ENCODE measurements at places on chromosomes 11 and 22.

GRCh38 chr22:23581260-23581650 lies 1.2 kb upstream of the IGLL1 start:
- no peak for DNase-seq

- no peak for DNase-seq
These were observed 43.2 kb downstream of the PPP6R3 start for GRCh38 chr11:68503792-68504191.

GRCh38 chr11:35491231-35491871 lies 34.1 kb downstream of the PAMR1 start:
- no peak for DNase-seq

DNA sequence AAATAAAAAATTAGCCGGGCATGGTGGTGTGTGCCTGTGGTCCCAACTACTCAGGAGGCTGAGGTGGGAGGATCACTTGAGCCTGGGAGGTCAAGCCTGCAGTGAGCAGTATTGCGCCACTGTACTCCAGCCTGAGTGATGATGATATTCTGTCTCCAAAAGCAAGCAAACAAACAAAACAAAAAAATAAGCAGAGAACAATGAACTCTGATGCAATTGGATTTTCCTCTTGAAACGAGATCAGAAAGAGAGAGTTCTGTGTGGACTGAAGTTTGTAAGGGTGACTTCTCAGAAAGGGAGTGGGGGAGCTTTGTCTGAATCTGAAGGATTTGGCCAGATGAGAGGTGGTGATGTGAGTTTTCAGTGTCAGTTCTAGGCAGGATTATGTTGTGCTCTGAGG lies 6.0 kb upstream of the TMEM123 start:
- no peak for DNase-seq

- no peak for DNase-seq
These were observed 267.6 kb upstream of the DDI1 start for GRCh38 chr11:103768816-103769215.

DNA sequence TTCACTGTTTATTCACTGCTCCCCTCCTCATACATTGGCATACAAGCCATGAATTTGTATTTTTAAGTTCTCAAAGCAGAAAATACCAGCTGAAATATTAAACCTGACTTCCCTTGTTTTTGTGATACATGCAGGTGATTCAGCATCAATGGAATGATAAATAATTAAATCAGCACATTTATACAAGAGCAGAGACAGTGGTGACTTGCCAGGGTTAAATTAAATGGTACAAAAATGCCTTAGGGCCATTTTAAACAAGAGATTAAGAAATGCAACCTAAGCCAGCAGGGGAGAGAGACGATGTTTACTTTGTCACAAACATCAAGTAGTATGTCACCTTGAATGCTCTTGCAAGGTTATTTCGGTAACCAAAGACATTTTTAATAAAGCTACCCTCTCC lies 95.9 kb upstream of the DDI1 start:
- DNase-seq, result no peak

DNA sequence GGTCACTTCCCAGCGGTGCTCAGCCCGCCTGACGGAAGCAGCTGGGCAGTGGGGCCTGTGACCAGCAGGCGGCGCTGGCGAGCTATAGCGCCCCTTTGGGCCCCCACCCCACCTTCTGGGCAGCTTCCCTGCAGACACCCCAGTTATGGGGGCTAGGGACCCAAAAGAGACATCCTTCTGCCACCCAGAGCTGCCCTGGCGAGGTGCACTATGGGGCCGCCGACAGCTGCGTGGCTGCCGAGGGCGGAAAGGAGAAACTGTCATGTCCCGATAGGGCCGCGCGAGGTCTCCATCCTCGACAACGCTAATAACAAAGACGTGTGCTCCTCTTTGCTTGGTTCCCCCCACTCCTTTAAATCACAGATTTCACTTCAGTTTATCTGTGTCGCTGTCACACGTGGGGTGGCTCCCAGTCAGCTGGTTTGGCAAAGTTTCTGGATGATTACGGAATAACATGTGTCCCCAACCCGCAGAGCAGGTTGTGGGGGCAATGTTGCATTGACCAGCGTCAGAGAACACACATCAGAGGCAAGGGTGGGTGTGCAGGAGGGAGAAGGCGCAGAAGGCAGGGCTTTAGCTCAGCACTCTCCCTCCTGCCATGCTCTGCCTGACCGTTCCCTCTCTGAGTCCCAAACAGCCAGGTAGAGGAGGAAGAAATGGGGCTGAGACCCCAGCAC lies 673 bp upstream of the MYO7A start:
- no peak for DNase-seq

DNA sequence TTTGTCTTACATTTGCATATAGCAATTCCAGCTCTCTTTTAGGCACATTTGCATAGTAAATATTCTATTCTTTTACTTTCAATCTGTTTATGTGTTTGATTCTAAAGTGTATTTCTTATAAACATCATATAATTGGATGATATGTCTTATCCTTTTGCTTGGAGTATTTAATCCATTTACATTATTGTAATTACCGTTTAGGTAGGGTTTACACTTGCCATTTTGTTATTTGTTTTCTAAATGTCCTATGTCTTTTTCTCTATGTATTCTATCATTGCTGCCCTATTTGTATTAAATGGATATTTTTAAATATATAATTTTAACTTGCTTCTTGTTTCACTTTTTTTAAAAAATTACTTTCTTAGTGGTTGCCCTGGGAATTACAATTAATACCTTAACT lies 22.8 kb upstream of the ACCSL start:
- no peak for DNase-seq

DNA sequence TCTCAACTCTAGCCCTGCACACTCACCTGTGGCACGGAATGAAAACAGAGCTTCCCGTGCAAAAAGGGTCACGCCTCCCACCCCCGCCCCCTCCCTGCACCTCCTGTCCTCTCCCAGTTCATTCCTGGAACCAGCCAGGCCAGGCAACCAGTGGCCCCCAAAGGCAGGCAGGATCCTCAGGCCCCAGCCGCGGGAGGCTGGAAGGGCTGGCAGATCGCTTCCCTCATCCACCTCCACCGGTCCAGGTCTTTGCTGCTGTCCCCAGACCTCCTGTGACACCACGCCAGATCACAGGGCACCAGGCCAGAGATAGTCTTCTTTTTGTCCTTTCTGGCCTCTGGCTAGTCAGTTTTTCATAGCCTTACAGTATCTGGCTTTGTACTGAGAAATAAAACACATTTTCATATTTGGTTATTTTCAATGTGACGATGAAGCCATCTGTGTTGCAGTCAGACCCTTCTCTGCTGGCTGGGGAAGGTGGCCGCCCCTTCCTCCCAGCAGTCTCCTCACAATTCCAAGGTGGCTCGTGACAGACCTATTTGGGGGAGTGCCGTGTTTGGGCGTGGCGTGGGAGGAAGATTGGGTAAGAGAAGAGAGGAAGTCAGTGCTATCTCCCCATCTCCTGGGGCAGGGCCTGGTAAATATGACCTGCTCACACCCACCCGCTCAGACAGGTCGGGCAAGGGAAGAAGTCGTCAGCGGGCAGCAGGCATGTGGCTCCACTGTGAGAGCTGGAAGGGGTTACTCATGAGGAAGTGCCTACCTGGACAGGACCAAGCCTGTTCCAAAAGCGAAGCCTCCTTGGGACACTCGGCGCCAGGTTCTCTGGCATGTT lies 9.1 kb downstream of the SSH3 start:
- no peak for DNase-seq

- DNase-seq, result no peak
These were observed 22.8 kb downstream of the SYN3 start for GRCh38 chr22:33035272-33035863.

DNA sequence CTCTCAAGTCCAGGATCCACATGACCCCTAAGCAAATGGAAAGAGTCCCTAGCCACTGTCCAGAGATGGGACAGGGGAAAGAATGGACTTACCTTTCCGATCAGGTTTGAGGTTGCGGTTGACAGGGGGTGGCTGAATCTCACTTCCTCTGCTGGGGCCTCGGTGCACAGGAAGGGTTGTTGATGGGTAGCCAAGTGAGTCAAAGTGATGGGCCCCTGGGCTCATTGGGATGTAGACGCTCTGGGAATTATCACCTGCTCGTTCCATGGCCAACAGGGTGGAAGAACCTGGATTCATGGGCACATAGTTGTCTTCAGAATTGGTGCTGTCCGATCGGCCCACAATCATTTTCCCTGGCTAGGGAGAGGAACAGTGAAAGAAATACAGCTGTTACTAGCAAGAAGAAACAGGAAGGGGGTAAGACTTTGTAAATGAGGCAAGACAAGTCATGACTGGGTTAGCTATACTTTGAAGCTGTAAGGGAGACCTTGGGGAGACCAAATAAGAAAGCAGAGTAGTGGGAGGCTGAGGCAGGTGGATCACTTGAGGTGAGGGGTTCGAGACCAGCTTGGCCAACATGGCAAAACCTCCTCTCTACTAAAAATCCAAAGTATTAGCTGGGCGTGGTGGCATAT lies 34.7 kb downstream of the USP35 start:
- no peak for DNase-seq

- DNase-seq, result no peak
These were observed 12.4 kb downstream of the TRIM6 start for GRCh38 chr11:5608808-5609207.

GRCh38 chr11:62446091-62446490 lies 27.3 kb downstream of the SCGB1A1 start:
- DNase-seq, result no peak

- DNase-seq, result no peak
These were observed 85.8 kb downstream of the FANCF start for GRCh38 chr11:22539821-22540256.

DNA sequence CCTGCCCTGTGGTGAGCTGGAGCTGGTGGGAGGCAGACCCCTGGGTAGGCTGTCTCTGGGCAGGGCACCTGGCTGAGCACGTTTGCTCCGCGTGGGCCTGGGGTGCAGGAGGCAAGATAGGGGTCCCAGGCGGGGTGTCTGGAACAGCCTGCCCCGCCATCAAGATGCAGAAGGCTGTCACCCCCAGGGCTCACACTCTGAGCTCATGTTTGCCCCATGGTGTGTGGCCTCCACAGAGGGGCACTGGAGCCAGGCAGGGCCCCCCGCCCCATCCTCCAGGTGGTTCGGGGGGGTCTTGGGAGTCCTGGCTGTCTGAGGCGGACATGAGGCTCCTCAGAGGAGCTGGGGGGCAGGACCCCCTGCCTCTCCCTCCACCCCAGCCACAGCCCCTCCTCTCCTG lies 28.9 kb upstream of the CARS1 start:
- DNase-seq, result no peak

DNA sequence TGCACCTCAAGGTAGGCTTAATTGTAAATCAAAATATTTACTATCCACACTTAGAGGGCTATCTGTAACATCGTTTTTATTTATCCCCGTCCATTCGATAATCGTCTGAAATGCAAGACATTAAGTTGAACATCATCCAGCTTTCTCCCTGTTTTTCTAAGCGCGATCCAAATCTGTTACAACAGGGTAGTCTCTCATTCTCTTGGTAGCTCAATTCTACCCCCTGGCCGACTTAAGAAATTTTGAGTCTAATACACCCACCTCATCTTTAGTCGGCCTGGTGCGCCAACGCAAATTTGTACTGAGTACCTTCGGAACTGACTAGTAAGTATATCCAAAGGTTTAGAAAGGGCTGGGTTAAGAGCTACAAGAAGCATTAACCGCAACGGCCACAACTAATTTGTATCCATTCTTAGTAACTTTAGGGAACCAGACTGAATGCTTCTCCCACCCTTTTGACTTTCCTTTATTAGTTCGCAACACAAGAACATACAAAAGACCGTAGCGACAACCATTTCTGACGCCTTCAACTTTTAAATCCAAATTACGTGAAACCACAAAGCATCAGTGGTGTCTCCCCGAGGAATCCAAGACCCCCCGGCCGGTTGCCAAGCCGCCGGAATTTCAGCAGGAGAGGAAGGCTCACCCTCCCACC lies 1.0 kb upstream of the ZNF143 start:
- DNase-seq, result no peak

- no peak for DNase-seq
These were observed 35.7 kb upstream of the ETS1 start for GRCh38 chr11:128623091-128623490.

DNA sequence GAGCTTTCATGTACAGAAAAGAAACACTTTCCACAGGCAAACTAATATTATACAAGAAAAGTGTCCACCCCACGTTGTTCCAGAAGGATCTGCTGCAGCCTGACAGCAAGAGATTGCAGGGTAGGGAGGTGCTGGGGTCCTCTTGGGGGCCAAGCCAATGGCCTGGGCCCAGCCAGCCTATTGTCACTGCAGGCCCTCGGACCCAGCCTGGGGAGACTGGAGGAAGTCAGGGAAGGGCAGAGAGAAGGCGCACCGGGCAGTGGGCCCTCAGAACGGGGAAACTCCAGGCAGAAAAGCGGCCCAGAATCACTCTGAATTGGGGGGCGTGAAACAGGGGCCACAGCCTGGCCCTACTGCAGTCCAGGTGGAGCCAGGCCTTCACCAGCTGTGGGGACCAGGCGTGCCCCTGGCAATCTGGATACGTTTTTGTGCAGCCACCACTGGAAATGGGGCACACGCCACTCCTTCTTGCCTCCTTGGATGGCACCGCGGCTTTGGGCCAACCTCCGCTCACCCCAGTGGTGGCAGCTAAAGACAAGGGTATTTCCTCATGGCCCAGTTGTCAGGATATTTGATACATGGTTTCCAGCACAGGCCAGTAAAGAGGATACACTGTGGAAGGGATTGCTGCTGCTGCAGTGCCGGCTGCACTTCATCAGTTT lies 3.9 kb upstream of the NAP1L4 start:
- no peak for DNase-seq

DNA sequence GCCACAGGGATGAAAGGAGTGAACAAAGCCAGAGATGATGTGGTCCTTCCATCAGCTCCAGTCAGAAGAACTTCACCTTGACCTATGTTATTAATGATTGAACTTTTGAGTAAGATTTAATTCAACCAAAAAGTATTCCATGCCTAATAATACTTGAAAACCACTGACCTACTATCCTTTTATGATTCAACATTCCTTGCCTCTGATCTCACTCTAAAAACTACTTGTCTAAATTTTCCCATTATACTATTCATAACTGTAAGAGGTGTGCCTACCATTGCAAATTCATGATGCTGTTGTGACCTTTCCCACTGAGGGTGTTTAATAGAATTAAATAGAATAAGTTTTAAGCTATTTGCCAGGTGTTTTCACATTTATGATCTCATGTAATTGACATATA lies 164.7 kb upstream of the GUCY1A2 start:
- DNase-seq, result no peak

DNA sequence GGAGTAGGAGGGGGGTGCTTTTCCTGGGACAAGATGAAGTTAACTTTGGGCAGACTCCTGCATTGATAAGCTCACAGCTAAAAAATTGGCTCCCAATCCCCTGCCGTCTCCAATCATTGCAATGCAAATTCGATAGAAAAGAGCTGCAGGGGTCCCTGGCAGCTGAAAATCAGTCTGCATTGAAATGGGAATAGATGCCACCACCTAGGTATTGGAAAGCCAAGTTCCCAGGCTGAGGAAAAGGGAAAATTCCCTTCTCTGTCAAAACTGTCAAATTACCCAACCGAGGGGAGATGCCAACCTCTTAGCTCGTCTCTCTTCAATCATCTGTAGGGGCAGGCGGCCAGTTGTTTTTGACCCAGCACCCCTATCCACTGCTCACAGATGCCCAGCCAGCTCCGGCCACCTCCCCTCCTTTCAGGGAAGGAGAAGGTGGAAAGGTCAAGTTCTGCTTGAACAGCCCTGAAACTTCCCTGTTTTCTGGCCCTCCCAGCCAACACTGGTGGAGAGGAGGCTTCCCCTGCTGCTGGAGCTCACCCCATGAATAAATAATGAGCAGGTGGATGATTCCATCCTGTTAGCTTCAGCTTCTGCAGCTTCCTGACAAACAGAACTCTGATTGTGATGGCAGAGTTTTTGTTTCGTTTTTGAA lies 916.3 kb downstream of the TBC1D22A start:
- DNase-seq, result no peak

Data from NCI-H1048 (cell line).